ENCODE measurements at places on chromosomes 1 and 21. TPM values are rescaled to one million over a fixed set of nuclear protein-coding genes. Genes with fewer than 3 reads are reported as not detected.

Gene CFHR3
- 0.23 TPM for total RNA-seq

Gene C8B
- not detected for total RNA-seq

DNA sequence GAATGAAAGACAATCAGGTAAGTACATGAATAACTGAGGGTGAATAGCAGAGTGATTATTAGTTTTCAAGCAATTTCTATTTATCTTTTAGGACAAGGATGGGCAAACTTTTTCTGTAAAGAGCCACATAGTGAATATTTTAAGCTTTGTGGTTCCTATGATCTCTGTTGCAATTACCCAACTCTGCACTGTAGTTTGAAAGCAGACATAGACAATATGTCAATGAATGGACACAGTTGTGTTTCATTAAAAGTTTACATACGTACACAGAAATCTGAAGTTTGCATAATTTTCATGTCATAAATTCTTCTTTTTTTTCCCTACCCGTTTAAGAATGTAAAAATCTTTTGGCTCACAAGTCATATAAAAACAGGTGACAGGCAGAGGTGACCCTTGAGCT lies 71.4 kb downstream of the ZNF281 start:
- DNase-seq = no peak

- no peak for DNase-seq
These were observed 49.8 kb downstream of the SMG7 start for GRCh38 chr1:183522104-183522503.

GRCh38 chr21:34693192-34693810 lies 24.5 kb downstream of the CLIC6 start:
- DNase-seq = no peak

GRCh38 chr1:213987927-213988506 lies at the start of gene PROX1:
Gene PROX1, plus strand, starts transcription at chr1:213987973. Its CDS starts 8,563 bp downstream, at chr1:213996536.
- DNase-seq = no peak

- no peak for DNase-seq
These were observed 6.2 kb downstream of the ILDR2 start for GRCh38 chr1:166969074-166969677.

GRCh38 chr1:43975249-43975961 lies 645 bp downstream of the ATP6V0B start:
- DNase-seq = peak; percentile 91

All from upper lobe of right lung (tissue), 1 donor.